ENCODE measurements at places on chromosomes 16 and 17.

GRCh38 chr16:84552135-84552534 lies 47.7 kb upstream of the MEAK7 start:
- no peak for DNase-seq

DNA sequence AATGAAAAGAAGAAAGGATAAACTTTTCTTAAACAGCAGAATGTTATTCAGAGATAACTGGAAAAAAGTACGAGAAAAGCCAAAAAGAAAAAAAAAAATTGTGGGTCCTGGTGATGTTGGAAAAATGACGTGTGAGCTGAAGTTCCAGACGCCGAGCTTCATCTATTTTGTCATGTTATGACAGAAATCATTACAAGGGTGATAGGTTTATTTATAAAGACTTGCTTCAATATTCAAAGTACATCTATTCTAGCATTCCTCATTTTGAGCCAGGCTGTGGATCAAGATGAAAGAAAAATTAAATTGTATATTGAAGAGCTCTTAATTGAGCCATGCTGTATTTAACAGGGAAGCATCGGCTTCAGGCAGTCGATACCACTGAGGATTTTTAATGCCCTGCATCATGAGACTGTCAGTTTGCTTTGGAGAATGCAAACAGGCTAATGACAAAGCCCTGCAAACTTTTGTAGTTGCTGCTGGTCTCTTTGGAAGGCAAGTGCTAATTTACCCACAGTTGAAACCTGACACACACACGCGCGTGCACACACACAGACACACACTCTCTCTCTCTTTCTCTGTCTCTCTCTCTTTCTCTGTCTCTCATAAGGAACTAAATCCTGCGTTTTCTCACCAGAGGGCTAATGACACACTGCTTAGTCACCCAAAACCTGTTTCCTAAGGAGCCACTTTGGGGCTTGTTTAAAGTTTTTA lies 110.7 kb downstream of the WWOX start:
- no peak for DNase-seq

DNA sequence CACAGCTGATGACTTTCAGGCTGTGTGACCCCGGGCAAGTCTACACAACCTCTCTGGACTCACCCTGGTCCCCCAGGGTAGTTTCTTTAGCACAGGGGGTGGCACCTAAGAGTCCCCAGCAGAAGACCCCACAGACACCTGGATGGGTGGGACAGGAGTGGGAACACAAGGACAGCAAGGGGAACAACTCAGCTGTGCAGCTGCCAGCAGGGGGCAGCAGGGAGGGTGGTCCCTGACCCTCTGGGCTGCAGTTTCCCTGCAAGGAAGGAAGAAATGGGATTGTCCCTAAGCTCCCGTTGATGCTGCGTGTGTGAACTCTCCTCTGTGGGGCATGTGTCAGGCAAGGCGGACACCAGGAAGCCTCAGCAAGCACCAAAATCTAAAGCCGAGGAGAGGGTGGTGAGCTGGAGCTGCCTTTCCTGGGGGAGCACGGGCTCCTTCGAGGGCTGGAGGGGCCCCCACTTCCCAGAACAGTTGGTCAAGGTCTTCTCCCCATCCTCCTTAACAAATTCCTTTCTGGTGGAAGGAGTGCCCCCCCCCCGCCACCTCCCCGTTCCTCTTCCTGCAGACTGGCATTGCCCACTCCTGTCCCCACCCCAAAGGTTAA lies 24.1 kb upstream of the CDH5 start:
- DNase-seq, result peak; percentile 43

DNA sequence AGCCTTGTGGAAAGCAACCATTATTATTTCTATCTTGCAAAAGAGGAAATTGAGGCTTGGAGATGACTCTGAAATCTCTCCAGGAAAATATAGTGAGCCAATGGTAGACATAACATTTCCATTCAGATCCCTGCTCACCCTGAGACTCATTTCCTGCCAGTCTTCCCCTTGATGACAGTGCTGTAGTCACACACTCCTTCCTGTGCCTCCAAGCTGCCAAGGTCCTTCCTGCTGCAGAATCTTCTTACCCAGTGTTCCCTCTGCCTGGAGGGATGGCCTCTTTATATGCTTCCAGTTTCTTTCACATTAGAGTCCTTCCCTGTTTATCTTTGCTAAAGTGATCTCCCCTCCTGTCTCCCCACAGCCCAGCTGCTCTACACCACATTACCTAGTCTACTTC lies 648.1 kb downstream of the TOX3 start:
- DNase-seq, result no peak

DNA sequence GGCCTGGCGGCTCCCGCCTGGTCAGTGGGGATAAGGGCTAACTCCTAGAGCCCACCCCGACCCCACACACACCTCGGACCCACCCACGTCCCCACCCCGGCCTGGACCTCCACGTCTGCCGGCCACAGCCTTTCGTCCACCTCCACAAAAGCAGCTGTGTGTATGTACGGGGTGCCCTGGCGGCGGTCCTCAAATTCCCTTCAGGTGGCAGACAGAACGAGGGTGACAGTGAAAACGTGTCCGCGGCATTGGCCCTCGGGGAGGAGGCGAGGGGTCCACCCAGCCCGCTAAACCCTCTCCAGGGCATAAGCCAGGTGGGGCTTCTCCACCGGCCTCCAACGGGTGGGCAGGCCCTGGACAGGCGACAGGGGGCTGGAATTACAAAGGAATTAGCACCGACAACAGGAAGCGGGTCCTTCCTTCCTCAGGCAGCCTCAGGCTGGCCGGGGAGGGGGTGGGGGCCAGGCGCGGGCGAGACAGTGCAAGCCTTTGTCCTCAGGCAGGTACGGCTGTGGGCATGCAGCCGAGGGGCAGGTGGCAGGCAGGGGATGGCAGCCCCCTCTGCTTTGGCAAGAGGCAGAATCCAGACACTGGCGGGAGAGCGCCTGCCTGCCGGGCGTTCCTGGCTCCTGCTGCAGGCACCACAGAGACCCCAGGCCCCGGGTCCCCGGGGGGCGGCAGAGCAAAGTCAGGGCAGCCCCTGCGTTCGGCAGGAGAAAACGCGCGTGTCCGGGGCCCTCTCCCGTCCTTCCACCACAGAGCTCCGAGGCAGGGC lies 12.3 kb upstream of the PITPNA start:
- no peak for DNase-seq

DNA sequence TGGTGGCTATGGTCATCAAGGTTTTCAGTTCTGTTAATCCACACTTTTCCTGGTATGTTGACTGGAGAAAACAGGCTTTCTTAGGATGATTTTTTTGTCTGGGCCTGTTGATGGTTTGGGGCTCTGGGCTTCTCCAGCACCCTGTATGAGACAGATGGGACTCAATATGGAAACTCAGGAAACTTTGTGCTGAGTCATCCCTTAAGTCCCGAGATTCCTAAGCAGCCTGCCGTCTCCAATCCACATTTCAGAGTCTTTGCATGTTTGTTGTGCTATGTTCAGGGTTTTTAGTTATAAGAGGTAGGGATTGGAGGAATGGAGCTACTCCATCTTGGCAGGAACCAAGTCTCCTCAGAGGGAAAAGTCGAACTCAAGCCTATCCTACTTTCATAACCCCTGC lies 253.3 kb upstream of the FOXF1 start:
- no peak for DNase-seq

DNA sequence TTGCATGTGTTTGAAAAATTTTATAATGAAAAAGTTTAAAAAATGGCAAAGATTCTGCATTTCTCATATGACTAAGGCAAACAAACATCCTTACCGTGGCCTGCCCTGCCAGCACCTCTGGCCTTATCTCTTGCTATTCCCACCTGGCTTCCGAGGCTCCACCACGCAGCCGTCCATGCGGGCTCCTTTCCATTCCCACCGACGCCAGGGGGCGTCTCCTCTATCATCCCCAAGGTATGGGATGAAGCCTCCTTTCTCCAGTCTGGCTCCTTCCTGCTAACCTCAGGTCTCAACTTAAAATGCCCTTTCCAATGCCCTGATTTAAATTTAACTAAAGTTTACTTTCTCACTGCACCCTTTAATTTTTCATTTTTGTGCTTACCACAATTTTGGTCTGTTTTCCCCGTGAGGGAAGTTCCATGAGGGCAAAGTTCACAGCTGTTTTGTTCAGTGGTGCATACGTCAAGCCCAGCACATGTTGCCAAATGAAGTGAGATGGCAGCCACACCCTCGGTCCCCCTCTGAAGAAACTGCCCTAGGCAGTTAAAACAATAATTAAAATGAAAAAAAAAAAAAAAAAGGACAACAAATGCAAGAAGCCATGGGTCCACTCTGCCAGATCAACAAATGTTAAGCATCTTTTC lies 13.3 kb upstream of the SDK2 start:
- DNase-seq, result peak; percentile 54

DNA sequence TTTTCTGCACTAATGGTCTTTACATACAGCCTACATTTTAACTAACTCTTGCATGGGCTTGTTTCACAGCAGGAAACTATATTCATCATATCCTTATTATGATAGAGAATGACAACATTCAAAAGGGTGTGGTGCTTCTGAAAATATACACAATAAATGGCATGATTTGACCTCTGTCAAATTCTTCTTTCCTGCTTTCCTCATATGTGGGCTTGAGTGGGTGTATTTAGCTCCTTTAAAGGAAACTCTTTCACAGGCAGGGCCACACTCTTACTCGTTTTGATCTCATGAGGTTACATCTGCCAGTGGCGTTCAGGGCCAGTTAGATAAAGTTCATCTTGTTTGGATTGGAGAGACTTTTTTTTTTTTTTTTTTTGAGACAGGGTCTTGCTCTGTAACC lies 6.1 kb downstream of the SLC35G3 start:
- DNase-seq, result no peak

GRCh38 chr16:84308120-84308519 lies 13.4 kb downstream of the WFDC1 start:
- DNase-seq, result peak; percentile 39

- no peak for DNase-seq
Observed at GRCh38 chr17:32461498-32461852, 17.2 kb downstream of the PSMD11 start.

DNA sequence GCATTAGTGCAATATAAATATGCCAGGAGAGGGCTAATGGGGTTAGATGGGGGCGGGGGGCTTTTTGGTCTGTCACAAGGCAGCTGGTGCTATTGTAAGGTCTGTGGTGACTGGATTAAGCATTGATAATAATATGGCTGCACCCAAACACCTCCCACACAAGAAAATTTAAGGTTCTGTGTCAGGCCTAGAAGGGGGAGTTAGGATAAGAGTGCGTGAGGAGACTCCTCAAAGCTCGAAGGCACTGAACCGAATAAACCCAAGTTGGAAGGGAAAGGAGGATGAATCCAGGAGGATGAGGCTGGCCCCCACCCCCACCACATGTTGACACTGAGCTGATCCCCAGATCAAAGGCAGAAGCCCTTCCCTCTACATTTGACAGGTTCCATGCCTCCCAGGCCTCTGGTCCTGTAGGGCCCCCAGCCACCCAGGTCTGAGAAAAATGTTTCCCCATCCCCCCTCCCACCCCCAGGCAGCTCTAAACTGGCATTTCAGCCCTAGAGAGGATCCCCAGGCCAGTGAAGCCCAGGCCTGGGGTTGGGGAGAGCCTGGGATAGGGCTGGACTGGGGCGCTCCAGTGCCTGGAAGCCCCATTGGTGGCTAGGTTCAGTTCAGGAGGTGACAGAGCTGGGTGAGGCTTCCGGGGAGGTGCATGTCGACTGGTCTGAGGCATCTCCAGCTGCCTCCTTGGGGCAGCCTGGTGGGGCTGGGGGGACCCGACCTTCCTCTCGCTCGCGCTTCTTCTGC lies 1.7 kb downstream of the HOXB1 start:
- no peak for DNase-seq

DNA sequence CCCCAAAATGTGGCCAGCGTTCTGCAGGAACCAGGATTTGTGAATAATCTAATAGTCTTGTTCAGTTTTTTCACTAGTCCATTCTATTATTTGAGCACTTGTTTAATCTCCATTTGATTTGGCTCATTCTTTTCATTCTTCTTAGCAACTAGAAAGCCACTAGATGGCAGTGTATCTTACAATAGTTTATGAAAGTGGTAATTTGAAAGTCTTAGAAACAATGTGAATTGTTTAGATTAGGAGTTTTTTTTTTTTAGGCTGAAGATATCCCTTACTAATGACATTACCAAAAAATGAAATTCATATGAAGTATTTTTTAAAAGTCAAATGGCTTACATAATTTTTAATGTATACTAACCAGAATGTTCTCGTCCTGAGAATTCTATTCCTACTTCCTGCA lies 6.7 kb downstream of the ERI2 start:
- DNase-seq, result no peak

DNA sequence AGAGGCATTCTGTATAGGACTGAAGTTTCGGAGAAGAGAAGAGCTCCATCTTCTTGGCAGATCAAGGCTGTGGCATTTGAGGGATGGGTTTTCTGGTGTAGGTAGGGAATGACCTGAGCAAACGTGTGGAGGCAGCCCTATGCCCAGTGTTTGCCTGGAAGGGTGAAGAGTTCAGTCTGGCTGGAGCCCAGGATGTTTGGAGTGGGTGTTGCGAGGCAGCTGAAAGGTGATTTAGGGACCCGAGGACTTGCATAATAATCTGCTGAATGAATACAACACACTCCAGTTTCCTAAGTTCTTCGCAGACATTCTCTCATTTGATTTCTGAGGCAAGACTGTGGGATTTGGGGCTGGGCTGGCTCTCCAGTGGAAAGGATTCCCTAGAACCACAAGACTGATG lies 186.2 kb downstream of the CYLD start:
- no peak for DNase-seq

- DNase-seq, result no peak
Observed at GRCh38 chr17:73695035-73695738, 50.9 kb upstream of the SDK2 start.

DNA sequence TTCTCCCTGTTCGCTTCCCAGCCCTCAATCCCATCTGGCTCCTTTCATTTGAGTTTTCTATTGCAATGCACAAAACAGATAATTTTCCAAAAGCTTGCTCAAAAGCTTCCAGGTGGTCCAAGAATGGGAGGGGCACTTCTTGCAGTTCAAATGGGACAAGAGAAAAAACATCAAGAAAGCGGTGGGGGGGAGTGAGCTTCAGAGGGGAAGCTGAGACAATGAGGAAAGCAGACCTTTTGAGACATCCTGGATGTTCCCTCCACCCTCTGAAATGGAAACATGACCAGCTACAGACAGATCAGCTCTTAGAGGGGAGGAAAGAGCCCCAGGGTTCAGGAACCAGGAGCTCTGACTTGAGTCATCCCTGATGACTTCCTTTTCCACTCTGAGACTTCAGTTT lies 368.2 kb downstream of the SLC39A11 start:
- DNase-seq, result no peak

DNA sequence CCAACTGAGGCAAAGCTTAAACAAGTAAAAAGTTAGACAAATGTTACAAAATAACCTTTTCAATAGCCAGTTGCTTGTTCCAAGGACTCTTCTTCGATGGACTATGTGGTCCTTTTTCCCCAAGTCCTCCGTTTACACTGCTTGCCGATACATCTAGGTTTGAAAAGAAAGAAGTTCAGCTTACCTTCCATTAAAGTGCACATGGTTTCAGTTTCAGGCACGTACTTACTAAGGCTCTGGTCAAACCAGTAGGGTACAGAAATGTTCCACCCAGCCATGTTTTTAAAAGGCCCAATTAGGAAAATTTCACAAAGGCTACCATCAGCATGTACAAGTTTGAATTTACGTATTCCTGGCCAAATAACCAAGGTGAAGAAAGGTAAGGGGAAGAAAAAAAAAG lies 2.1 kb downstream of the SRSF2 start:
- no peak for DNase-seq
